ENCODE measurements at places on chromosomes 6 and 20.
A peak's percentile ranks its signal among the peaks of the same experiment; 100 is the strongest.

GRCh38 chr20:58558486-58559367 lies 43.5 kb upstream of the APCDD1L start:
- DNase-seq = no peak

DNA sequence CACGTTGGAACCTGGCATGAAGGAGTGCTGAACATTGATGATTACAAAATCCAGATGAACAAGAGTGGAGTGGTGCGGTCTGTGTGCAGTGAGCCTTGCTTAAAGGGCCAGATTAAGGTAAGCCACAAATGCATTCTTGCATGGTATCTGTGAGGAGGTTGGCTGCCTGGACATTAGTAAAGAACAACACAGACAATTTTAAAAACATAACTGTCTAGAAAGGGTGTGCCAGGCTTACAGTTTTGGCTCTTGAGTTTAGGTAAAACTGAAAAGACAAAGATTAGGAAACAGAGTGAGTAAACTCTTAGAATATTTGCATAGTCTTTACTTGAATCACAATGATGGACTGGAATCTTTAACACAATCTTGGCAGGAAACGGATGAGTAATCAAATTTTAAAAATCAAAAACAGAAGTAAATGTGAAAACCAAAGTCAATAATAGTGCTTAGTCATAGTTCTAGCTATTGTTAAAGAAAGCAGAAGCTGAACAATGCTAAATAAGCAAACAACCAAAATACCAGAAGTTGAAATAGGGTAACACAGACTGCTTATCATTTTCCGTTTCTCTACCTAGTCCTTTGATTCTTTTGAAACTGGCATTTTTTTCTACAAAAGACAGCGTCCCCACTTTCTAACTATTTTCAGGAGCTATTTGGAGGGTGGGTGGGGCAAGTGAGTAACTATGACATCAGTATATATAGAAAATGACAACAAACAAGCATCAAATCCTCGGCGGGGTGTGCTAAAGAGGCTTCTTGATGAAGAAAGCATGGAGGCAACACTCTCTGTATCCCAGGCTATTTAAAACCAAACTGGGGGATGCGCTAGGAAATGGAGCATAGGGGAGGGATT lies 185.8 kb upstream of the RAB32 start:
- no peak for DNase-seq

- DNase-seq = peak; percentile 4
Measured at GRCh38 chr6:150685860-150686259, 86.2 kb downstream of the PLEKHG1 start.

DNA sequence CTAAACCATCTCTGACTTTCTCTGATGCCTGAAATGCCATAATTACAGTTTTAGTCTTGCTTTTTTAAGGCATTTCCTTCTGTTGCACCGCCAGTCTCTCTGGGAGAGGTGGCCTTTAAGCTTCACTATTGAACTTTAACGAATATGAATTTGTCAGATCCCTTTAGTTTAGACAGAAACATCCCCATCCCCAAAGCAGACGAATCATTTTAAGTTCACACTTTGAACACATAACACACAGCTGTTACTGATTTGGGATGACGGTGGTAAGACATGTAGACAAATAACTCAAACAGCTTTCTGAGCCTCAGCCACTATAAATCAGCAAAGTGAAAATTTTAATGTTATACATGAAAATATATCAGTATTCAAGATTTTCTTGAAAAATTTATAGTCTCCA lies 7.2 kb upstream of the IPCEF1 start:
- no peak for DNase-seq

- DNase-seq = no peak
Measured at GRCh38 chr6:90285042-90285481, 11.6 kb downstream of the BACH2 start.

GRCh38 chr6:45001663-45002062 lies 326.5 kb upstream of the RUNX2 start:
- DNase-seq = no peak

GRCh38 chr6:16481697-16482399 lies 243.5 kb downstream of the GMPR start:
- DNase-seq = no peak

GRCh38 chr6:119028091-119028490 lies 50.4 kb downstream of the FAM184A start:
- DNase-seq = no peak
